ENCODE measurements at places on chromosomes 3 and 15. TPM values are rescaled to one million over a fixed set of nuclear protein-coding genes. Genes with fewer than 3 reads are reported as not detected.

KPNA1 gene
- 30.1 TPM for total RNA-seq

ARHGEF26 gene
- 0.54 TPM for total RNA-seq

SEMA3G gene
- 27.2 TPM for total RNA-seq

LRRIQ4 gene
- not detected for total RNA-seq

GPR62 gene
- total RNA-seq = under 0.01 TPM

NEK10 gene
- 9.0 TPM for total RNA-seq

DUOX2 gene
- not detected for total RNA-seq

ISL2 gene
- total RNA-seq = 0.47 TPM

TMOD2 gene
- total RNA-seq = 3.5 TPM

PDZRN3 gene
- total RNA-seq = 0.18 TPM

UROC1 gene
- total RNA-seq = not detected

MYO5C gene
- 7.0 TPM for total RNA-seq

VWA5B2 gene
- total RNA-seq = not detected

GUCA1C gene
- not detected for total RNA-seq

HDC gene
- not detected for total RNA-seq

PARP15 gene
- 0.18 TPM for total RNA-seq

MCF2L2 gene
- total RNA-seq = 0.38 TPM

FBXO40 gene
- total RNA-seq = not detected

WDR93 gene
- under 0.01 TPM for total RNA-seq

WNT7A gene
- total RNA-seq = not detected

SAMD7 gene
- not detected for total RNA-seq

GOLGA8T gene
- total RNA-seq = not detected

GP9 gene
- total RNA-seq = not detected

LHFPL4 gene
- total RNA-seq = not detected

PCBP4 gene
- total RNA-seq = 22.4 TPM

CCR4 gene
- total RNA-seq = 0.09 TPM

PIF1 gene
- total RNA-seq = 6.3 TPM

GOLGA6D gene
- total RNA-seq = not detected

ITIH1 gene
- total RNA-seq = not detected

CYP8B1 gene
- total RNA-seq = not detected

Measured in endothelial cell of coronary artery (primary cell).